ENCODE measurements at places on chromosomes 16 and 17.

GRCh38 chr16:71293919-71294318 is 4.7 kb upstream of the CMTR2 start:
- no peak for DNase-seq

GRCh38 chr16:1155353-1156054 is 2.6 kb downstream of the CACNA1H start:
- no peak for DNase-seq

- no peak for DNase-seq
Measured at GRCh38 chr17:80402959-80403358, 12.0 kb upstream of the ENDOV start.

- DNase-seq: no peak
Measured at GRCh38 chr17:17548044-17548443, 43.5 kb downstream of the PEMT start.

DNA sequence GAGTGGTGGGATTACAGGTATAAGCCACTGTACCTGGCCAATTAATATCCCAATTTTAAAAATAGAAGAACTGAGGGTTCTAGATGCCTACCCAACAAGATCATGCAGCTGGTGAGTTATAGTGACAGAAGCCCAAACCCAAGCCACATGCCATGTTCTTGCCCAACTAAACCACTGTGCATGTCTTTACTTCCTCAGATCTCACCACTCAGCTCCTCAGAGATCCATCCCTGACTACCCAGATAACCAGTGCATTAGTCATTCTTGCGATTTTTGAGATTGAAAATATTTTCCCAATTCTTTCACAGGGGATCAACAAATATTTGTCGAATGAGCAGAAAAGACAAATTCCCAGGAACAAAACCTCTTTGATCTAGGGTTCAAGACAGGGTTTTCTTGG is 303.1 kb downstream of the CBLN1 start:
- DNase-seq: no peak

DNA sequence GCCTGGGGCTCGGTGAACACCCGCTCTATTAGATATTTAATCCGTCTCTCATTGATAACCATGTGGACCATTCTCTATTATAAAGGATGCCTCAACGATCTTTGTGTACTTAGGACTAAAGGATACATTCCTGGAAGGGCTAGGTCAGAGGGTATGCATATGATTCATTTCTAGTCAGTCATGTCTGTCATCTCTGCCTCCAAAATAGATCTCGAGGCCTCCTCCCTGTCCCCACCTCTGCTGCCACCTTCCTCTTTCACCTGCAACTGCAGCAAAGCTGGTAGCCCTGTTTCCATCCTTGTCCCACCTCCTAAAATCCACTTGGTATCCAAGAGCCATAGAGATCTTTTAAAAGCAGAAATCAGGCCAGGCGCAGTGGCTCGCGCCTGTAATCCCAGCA is 121.5 kb downstream of the KATNIP start:
- no peak for DNase-seq

DNA sequence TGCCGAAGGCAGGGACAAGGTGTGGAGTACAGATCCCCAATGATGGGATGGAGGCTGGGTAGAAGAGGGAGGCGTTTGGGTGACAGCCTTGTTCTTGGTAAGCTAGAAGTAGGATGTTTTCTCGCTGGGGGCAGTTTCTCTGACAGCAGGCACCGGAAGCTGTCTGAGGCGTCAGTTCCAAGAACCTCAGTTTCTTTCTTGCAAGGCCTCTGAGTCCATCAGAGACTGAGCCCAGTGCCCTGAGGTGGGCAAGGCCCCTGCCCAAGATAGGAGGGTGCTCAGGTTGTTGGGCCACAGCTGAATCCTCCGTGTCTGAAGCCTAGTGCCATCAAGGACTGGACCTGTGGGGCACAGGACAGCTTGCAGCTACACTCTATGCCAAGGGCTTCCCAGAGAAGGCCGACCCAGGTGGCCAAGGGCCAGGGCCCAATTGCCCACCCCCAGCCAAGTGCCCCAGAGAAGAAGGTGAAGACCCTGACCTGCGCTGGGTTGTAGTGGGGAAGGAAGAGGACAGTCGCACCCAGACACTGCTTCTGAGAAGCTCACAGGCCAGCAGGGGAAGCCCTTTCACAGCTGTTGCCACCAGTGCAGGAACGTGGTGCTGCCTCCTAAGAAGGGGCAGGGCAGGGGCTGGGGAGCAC is 13.1 kb downstream of the CYB5D2 start:
- no peak for DNase-seq

- no peak for DNase-seq
Measured at GRCh38 chr17:33989361-33990148, 265.5 kb upstream of the CCL2 start.

DNA sequence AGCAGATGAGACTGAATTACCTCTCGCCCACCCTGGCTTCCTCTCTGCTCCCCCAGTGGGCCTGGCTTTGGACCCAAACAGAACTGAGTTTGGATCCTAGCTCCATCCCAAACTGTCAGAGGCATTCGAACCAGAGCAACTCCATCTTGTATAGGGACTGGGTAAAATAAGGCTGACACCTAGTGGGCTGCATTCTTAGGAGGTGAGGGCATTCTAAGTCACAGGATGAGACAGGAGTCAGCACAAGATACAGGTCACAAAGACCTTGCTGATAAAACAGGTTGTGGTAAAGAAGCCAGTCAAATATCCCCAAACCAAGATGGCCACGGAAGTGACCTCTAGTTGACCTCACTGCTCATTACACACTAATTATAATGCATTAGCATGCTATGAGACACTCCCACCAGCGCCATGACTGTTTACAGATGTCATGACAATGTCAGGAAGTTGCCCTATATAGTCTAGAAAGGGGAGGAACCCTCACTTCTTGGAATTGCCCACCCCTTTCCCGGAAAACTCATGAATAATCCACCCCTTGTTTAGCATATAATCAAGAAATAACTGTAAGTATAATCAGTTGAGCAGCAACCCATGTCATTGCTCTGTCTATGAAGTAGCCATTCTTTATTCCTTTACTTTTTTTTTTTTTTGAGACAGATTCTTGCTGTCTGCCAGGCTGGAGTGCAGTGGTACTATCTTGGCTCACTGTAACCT is 44.4 kb downstream of the LYRM1 start:
- peak; percentile 57 for DNase-seq

DNA sequence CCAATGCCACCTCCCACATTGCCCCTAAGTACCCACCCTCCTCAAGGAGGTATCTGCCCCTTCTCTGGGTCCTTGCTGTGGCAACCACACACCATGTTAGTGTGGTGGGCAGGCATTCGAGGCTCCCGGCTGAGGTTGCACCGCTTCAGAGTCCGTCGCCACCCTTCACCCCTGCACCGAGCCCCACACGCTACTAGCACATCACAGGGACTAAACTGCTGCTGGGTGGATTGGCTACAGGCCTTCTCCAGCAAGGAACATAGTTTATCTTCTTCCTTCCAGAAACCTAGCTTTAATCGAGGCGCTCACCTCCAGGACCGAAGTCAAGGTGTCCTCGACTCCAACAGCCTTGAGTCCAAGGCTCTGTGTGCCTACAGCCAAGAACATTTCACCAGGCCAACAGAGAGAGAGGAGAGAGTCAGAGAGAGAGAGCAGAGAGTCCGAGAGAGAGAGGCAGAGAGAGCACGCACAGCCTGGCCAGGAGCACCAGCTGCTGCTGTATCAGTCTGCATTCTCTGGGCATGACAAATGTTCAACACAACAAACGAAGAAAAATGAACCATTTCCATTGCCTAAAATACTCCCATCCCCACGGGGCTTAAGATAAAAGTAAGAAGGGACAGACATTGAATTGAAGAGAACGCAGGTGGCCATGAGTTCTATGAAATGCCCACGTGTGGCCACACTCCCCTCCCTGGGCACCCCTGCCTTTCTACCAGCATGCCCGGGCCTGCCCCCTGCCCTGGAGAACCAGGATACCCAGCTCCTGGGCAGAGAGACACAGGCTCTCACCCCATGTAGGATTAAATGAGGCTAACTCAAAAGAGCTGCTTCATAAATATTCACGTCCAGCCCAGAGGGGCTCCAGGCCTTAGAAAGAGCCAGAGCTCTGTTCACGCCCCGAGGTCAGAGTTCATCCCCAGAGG is 94.9 kb downstream of the RBFOX3 start:
- DNase-seq: no peak

DNA sequence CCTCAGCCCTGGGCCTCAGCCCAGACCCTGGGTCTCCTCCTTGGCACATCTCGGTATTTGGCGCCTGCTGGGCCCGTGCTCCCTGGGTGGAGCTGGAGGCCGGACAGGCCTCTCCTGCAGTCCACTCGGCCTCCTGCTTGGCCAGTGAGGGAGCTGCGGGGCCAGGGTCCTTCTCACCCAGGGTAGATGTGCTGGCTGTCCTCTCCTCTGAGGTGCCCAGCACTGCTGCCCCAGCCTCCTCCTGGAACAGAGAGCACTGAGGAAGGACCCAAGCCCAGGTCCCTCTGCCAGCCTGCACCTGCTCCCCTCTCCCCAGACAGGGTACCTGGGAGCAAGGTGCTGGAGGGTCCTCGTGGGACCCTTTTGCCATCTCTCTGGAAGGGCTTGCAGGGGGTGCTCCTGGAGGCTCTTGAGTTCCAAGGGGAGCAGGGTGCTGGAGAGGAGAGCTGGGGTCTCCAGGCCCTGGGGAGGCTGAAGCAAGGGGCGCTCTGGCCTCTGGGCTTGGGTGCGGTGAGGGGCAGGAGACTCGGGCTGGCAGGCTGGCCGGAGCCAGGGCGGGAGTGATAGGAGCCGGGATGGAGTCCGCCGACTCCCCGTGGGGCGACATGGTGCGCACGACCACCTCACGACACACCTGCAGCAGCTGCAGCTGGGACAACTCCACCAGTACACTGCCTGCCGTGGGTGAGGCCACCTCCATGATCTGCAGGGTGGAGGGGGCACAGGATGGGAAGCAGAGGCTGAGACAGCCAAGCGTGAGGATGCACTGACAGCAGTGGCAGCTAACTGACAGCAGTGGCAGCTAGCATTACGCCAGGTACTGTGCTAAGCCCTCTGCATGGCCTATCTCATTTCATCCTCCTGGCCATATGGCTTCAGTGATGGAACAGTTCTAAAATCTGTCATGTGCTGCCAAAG is 17.8 kb downstream of the TSPOAP1 start:
- DNase-seq: no peak

DNA sequence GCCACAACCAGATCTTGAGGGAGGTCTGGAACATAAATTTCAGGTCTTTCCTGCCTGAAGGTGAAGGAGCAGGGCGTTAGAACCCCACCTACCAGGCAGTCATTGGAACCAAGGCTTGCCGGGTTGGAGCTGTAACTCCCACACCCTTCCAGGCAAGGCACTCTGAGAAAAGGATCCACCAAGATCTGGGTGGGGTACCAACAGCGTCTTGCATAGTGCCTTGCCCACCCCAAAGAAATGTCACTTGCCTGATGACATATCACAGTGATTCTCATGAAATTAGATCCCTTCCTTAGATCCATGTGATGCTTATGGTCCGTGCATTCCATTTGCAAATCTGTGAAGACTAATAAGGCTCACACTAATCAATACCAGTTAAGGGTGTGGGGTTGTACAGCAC is 201.3 kb downstream of the KATNIP start:
- DNase-seq: no peak

- no peak for DNase-seq
Measured at GRCh38 chr17:65346166-65346565, 209.0 kb downstream of the RGS9 start.

DNA sequence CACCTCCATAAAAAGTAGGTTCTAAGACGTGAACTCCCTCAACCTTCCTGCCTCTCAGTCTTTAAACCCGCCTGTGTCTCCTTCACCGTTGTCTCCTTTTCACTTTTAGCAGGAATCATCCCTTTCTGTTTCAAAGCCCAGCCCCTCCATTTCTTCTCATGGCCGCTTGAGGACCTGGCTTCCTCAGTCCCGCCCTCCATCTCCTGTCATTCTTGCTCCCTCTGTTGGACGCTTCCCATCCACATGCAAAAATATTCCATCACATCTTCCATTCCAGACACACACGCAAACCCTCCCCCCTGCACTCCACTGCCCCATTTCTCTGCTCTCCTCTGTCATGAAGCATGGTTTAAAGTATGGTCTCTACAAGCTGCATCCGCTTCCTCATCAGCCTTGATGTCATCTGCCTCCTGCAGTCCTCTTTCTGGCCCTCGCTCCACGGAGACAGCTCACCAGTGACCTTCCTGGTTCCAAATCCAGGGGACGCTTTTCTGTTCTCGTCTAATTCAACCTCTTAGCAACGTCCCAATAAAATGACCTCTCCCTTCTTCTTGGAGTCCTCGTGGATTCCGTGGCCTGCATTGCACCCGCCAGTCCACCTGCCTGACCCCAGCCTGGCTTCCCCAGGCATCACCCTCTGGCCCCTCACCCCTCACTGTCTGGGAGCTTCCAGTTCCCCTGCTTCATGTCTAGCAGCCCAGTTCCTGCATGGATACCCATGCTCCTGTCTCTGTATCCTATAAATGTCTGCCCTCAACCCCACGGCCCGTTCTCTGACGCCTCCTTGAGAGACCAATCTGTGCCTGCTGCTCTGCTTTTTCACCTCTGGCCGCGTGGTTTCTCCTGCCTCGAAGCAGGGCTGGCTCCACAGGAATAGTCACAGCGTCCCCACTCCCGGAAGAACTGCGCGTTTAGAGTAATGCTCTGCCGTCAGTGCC is 26.2 kb downstream of the ANKRD40 start:
- DNase-seq: no peak

DNA sequence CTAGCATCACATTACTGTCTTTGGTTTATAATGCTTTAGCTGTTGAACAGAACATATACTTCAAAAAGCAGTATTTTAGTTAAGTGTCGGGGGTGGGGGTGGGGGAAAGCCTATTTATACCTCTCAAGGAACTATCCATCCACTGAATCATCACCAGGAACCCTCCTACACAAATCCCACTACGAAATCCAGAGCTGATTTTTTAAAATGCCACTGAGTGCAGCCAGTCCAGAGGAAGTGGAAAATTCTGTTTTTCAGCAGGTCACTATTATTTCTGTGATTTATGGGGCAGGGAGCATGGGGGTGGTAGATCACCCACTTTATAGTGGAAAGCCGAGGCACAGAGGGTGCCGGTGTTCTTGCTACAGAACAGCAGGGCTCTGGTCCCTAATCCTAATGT is 284.1 kb downstream of the SOX9 start:
- no peak for DNase-seq

GRCh38 chr17:13182854-13183253 is 165.0 kb upstream of the ELAC2 start:
- DNase-seq: no peak

GRCh38 chr17:66527335-66527734 is 224.9 kb downstream of the PRKCA start:
- no peak for DNase-seq

DNA sequence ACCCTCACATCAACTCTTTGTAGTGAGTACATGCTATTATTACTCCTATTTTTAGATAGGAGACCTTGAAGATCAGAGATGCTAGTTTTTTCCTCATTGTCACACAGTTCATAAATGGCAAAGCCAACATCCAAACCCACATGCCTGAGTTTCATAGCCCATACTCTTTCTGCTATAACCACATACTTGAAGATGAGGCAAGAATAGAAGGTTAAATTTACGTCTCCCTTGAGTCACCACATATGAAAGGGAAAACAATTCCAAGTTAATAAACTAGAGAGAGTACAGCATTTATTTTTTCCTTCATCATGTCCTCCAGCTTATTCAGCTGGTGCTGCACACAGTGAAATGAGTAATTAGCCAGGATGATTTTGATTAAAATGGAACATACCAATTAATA is 23.7 kb downstream of the NUDT7 start:
- DNase-seq: peak; percentile 43

Data from MV-4-11 (cell line).